Bronchial epithelial cell (primary cell): ENCODE measurements at places on chromosomes 7 and 10. TPM values are rescaled to one million over a fixed set of nuclear protein-coding genes. Genes with fewer than 3 reads are reported as not detected.

DNA sequence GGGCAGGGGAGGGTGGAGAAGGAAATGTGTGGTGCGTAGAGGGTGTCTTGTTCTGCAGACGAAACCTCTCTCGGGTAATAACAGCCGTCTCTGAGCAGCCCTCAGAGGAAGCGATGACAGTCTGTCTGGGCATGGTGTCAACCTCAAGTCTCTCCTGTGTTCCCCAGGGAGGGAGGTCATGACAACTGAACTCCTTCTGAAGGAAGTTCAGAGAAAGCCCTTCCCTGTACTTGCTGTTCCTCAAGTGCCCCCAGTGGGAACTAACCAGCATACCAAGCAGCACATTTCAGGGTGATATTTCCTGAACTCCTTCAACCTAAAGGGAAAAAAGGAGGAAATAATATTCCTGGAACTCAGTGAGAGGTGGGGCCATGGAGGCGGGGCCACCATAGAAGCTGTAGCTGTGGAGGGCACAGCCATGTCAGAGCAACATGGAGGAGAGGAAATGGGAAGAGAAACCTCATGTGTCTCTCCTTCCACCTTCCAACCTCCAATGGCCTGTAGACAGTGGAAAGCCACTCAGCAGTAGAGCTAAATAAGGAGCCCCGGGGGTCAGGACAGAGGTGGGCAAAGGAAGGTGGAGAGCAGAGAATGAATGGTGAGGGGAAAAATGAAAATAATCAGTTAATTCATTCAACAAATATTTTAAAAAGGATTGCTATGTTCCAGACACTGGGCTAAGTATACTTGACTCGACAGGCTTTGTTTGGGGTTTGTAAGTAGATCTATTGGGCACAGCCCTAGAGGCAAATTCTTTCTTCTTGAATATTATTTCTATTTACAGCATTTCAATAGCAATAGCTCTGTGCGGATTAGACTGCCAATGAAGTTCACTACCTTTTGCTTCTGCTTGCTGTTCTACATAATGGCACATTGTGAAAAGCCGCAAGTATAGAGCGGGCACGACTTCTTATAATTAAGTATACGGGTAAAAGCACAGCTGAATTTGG lies 61.0 kb upstream of the AOAH start:
- peak; percentile 72 for DNase-seq

GRCh38 chr7:129553899-129554461 lies 51.6 kb downstream of the SMKR1 start:
- DNase-seq: no peak

DNA sequence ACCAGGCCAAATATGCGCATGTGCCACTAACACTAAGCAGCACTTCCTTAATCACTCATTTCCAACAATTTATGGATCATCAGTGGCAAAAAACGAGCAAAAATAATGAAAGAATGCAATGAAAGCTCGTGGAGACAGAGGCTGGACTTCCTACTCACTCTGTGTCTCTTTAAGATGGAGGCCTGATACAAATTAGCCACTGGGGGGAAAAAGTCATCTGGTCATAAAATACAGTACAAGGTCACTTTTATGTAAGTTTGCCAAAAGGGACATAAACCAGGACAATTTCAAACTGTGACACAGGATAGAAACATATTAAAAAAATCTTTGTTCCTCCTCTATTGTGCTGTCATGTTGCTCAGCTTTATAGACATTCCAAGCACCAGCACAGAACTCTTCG lies 101.7 kb downstream of the LMBR1 start:
- DNase-seq: no peak

The NSUN5 gene
- 39.3 and 50.0 TPM in 2 replicates for total RNA-seq

DNA sequence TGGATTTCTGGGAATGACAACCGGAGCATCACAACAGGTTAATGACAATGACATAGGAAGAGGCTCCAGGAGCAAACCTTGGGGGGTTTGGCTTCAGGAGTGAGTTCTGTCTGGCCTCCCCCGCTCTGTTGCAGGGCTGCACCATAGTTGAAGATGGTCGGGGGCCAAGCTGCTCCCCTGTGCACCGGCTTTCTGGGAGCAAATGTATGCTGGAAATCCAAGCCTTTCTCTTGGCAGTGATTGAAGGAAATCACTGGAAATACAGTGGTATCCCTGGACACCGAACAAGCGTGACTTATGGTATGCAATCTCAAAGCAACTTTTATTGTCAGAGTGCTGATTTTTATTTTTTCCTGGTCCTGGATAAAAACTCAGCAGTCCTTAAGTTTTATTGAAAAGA lies 251.9 kb upstream of the ZNF32 start:
- DNase-seq: no peak

DNA sequence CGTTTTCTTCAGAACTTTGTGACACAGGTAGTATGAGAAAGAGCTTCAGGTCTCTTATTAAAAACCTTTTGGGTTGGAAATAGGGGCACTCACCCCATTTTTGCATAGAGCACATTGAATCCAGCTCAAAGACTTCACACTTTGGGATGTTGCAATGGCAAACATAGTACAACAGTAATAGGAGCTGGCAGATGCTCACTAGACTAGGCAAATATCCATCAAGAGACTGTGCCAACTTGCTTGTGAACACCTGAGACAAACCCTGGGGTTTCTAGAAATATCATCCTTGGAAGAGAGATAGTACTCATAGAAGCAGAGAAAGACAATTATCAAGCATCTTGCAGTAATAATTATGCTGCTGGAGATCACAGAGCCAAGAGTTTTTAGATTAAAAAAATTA lies 280.0 kb downstream of the CACNA2D1 start:
- no peak for DNase-seq

DNA sequence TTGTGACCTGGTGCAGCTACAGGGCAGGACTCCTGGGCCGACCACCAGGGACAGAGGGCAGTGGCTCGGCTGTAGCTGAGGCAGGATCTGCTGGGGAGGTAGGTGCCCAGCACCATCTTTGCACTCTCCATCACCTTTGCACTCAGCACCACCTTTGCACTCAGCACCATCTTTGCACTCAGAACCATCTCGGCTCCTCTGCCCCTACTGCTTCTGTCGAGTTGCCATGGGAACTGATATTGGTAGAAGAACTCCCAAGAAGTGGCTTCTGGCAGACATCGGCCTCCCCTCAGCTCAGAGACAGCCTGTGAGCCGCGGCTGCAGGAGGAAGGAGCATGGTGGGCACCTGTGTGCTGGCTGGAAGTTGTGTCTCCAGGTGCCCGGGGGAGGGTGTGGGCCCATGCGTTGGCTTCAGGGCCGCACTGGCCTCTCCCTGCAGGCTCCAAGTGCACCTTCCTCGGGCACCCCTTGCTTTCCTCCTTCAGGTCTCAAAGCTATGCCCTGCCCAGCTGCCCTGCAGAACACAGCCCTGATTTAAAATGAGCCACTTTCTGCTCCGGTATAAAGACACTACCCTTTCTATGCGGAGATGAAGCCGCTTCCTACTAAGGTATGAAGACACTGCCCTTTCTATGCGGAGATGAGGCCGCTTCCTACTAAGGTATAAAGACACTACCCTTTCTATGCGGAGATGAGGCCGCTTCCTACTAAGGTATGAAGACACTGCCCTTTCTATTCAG lies 514.5 kb downstream of the PTPRN2 start:
- DNase-seq: no peak

The SLC26A5 gene
- total RNA-seq: not detected in 2 replicates

DNA sequence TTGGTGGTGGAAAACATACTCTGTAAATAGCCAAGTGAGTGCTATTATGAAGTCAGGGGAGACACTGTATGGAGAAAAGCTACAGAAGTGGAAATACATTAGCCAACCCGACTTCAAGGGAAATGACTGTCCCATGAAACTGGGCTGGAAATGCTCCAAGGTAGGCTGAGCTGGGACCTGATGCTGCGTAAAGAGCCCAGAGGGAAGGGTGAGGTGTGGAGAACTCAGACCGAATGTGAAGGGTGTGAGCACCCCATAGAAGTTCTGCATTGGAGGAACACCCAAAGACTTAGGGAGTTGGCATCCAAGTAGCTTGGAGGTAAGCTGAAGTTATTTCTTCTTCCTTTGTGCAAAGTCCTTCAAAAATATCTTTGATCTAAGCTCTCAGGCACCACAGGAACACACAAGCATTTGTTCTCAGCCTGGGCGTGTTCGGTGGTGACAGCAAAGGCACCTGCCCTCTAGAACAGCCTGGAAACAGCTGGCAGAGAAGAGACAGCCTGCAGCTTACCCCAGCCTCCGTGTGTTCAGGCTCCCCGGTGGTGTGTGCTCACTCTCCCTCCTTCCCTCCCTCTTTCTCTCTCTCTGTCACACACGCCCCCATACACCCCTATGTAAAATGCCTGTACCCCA lies 19.1 kb upstream of the GJD4 start:
- DNase-seq: peak; percentile 15

The RET gene
- 0.26 and 0.53 TPM in 2 replicates for total RNA-seq

DNA sequence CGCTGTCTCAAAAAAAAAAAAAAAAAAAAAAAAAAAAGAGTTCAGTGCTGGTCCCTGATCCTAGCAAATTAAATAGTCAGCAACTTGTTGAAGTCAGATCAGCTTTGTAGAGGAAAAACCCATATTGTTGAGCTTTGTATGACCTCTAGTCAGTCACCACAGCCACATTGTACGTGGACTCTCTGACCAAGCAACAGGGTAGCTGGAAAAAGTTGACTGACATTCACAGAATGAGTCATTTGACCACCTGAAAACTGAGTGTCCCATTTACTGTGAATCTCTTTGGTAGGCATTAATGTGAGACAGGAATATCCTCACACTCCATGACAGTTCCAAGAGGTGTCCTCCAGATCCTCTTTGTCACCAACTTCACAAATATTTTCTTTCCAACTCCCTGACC lies 371.1 kb downstream of the LRRTM3 start:
- DNase-seq: no peak
